ENCODE measurements at places on chromosomes 12 and 14. TPM values are rescaled to one million over a fixed set of nuclear protein-coding genes. Genes with fewer than 3 reads are reported as not detected.

GRCh38 chr12:9740106-9740750 lies 7.3 kb upstream of the CLECL1 start:
- no peak for DNase-seq

DNA sequence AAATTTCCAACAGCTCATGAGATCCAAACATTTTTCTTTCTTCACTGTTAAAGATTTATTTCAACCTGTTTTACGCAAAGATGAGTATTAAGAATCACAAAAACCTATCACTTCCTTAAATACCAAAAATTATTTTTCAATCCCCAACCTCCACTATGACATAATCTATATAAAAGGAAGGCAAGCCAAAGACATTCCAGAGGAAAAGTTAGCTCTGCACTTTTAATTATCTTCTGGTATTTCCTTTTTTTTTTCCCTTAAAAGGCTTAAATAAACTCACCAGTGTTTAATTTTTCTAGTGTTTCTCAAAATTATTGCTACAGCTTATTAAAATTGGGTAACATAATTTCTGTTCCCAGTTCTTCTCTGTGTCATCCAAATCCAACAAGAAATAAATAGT lies 75.9 kb downstream of the BMP4 start:
- no peak for DNase-seq

- DNase-seq = no peak
Measured at GRCh38 chr12:27593266-27593665, 69.3 kb downstream of the PPFIBP1 start.

Gene MIP
- total RNA-seq = not detected

- DNase-seq = no peak
Measured at GRCh38 chr14:38204719-38205115, 3.0 kb upstream of the SSTR1 start.

GRCh38 chr12:63747553-63747952 lies 32.2 kb upstream of the RXYLT1 start:
- no peak for DNase-seq

DNA sequence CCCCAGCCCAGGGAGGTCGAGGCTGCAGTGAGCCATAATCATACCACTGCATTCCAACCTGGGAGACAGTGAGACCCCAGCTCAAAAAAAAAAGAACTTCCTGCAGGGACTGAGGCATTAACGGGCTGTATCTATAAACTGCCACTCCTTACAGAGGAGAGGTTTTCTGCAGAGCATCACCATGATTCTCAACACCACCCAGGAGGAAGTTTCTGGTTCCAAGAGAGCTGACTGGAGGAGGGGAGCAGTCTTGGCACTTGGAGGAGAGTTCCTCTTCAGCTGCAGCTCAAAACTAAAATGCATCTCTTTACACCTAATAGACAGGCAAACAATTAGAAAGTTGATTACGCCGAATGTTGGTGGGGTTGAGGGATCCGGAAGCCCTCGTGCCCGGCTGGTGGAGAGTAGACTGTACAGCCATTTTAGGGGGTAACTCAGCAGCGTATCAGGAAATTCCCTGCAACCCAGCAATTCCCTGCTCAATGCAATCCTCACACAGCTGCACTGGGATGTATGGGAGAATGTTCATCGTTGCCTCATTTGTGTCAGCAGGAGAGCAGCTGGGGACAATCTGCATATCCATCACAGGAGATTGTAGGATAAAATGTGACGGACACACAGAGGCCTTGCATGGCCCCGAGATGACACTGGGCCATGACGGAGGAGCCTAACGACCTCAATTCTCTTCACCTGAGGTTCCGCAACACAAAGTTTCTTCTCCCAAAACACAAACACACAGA lies 36.6 kb downstream of the ACTN1 start:
- no peak for DNase-seq

DNA sequence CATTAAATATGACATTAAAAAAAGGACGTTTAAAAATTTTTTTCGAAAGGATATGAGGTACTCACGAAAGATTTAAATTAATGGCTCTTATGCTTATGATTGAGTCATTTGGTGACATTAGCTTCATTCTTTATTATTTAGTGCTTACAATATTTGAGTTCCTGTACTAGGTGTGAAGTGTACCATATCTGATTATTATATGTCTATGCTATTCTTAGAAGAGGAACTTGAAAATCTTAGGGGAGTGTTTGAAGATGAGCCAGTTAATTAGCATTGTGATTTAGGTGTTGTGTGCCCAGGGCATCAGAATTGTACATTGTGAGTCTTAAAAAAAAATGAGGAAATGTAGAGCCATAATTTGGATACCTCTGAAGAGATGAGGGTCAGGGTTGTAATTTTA lies 118.6 kb downstream of the FUT8 start:
- DNase-seq = no peak

- no peak for DNase-seq
Measured at GRCh38 chr12:10119066-10119465, 10.9 kb downstream of the CLEC7A start.

DNA sequence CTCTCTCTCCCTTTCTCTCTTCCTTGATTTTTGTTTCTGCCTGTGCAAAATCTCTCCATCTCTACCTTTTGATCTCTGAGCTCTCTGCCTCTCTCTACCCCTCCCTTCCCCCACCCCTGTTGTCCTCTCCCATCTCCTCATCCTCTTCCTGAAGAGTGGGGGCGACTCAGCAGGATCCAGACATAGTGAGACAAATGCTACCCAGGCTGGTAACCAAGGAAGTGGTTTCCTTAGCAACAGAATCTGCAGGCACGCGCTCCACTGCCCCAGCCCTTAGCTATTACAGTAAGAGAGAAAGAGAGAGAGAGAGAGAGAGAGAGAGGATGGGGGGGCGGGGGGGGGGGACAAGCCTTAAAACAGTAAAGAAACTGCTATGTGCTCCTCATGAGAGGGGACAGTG lies 85.6 kb downstream of the CMKLR1 start:
- peak; percentile 62 for DNase-seq

DNA sequence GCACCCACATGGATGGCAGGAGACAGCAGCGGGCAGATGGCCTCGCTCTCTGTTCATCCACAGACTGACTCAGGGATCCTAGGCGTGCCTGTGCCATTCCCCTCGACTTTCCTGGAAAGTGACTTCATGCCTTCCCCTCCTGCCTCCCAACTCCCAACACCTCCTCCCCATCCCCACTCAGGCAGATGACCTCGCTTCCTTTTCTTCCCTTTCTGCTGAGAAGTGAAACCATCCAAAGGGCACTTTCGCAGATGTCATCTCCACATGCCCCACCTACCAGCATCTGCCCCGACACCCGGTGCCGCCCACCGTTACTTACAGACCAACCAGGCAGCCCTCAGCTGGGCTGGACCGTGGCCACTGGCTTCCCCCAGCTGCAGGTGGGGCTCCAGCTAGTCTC lies 29.6 kb downstream of the BEGAIN start:
- DNase-seq = no peak

- no peak for DNase-seq
Measured at GRCh38 chr12:107486140-107486892, 199.3 kb upstream of the PWP1 start.

Gene PTPRB
- 8.3 TPM for total RNA-seq

Gene NTF3
- 17.1 TPM for total RNA-seq

DNA sequence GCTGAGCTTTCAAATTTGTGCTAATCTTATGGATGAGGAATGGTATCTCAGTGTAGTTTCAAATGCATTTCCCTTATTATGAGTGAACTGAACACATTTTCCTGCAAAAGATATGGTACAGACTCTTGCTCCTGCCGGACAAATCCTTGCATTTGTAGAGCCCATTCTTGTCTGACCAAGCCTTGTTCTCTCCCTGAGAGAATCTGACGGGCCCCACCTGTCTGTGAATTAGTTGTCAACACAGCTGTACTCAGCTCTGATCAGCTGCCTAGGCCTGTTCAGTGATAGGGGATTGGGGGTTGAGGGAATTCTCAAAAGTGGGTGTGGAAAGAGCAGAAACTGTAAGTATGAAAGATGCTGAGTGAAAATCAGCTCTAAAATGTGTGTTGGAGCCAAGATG lies 42.8 kb upstream of the SCN8A start:
- DNase-seq = no peak

Gene OR4E2
- not detected for total RNA-seq

DNA sequence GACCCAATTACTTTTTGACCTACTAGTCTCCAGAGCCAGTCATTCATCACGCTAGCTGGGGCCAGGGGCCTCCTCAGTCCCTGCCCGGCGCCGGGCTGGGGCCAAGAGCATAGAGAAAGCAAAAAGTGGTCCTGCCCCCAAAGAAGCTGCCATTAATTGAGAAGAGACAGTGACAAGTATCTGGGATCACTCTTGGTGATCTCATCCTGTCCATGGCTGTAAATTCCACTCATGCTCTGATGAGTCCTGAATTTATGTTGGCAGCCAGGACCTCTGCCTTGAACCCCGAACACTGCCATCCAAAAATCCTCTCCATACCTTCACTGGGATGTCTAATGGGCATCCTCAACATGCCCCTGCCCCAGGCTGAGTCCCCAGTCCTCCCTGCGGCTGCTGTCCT lies 34.4 kb upstream of the DLK1 start:
- no peak for DNase-seq

DNA sequence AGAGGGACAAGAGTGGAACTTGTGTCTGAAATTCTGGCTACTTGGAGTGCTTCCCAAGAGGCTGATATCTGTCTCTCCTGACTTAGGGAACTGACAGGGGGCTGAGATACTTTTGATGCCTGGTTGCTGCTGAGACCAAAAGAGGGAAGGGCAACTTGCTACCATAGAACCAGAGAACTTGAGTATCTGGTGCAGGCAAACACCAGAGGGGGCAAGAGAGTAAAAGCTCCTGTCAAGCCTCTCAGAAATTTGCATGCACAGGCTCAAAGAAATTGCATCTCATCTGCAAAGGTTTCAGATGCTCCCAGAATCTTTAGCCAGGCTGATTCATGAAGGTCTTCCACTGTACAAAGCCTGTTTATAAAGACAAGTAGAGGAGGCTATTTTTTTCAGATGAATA lies 391.3 kb upstream of the FOXG1 start:
- DNase-seq = no peak

Gene KLRB1
- not detected for total RNA-seq

Gene PLEKHD1
- total RNA-seq = 1.3 TPM

GRCh38 chr12:44750468-44750867 lies 125.6 kb downstream of the NELL2 start:
- no peak for DNase-seq

GRCh38 chr12:76255692-76256091 lies 92.5 kb downstream of the BBS10 start:
- DNase-seq = no peak

DNA sequence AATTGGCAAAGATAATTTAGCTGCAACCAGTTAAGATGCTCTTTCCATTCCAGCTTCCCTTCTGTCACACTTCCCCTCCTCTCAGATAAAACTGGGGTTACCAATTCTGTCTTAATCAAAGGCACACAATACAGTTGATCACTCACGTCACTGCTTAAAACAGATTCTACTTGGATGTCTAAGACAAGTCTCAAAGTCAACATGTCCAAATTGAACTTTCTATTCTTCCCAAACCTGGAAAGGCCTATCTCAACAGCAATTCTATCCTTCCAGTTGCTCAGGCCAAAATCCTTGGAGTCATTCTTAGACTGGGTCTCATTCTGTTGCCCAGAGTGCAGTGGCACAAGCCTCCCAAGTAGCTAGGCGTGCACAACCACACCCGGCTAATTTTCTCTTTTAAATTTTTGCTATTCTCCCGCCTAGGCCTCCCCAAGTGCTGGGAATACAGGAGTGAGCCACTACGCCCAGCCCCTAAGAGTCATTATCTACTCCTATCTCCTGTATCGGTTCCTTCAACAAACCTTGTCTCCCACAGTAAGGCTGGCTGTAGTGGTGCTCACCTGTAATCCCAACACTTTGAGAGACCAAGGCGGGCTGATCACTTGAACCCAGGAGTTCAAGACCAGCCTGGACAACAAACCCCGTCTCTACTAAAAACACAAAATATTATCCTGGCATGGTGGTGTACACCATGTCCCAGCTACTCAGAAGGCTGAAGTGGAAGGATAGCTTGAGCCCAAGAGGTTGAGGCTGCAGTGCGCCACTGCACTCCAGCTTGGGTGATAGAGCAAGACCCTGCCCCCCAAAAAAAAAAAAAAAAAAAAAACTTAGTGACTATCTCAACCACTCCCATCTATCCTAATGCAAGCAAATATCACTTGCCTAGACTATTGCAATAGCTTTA lies 4.7 kb downstream of the RPS29 start:
- no peak for DNase-seq

GRCh38 chr12:119613319-119613936 lies 19.9 kb downstream of the TMEM233 start:
- DNase-seq = no peak

GRCh38 chr12:121189619-121190155 lies 20.2 kb upstream of the P2RX4 start:
- peak; percentile 51 for DNase-seq

Gene POLE
- total RNA-seq = 55.0 TPM

DNA sequence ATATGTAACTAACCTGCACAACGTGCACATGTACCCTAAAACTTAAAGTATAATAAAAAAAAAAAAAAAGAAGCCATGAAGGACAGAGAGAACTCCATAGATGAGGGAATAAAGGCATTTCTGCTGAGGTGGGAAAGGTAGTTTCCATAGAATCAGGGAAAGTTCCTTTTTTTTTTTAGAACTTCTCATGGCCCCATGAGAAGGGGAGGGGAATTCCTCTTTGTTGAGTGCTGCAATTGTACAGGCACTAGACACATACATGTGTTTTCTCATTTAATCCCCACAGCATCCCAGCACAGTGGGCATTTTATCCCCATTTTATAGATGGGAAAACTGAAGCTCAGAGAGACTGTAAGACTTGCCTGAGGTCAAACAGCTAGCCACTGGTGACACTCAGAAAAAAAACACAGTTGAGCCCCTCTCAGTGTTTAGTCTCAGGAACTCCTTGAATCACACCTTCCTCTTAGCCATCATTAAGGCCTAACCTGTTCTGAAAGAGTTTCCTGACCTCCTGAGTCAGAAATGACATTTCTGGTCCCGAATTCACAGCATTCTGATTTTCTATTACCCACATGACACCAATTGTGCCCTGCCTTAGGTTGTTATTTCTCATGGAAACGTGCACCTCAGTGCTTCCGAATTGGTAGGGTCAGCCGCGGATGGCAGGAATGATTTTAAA lies 189.3 kb upstream of the G2E3 start:
- DNase-seq = no peak

Gene SIX1
- total RNA-seq = 0.36 TPM

DNA sequence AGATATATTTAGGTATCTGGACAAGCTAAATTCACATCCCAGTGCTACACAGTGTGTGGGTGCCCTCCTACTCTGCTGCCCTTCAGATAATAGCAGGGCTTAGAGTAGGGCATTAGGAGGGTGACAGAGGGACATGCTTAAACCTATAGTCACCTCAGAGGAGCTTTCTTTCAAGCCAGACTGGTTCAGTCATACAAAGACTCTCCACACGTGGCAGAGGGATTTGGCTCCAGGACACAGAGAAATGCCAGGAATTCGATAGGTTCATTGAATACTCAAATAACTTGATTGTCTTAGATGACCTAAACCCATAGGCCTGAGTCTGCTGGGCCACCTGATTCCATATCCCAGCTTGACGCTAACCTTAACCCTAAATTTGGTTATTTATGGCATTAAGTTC lies 163.5 kb downstream of the TPH2 start:
- DNase-seq = no peak

GRCh38 chr12:124953689-124954405 lies 35.1 kb downstream of the DHX37 start:
- DNase-seq = no peak
